ENCODE measurements at places on chromosomes 2 and 18. TPM values are rescaled to one million over a fixed set of nuclear protein-coding genes. Genes with fewer than 3 reads are reported as not detected.

- DNase-seq: no peak
These were observed 1268.6 kb downstream of the LRP1B start for GRCh38 chr2:140862181-140862580.

GRCh38 chr2:101655702-101656422 lies 41.6 kb upstream of the MAP4K4 start:
- peak; percentile 38 for DNase-seq

The APCDD1 gene
- total RNA-seq: 5.3 TPM

The LAMA1 gene
- 4.7 TPM for total RNA-seq

The FOXI3 gene
- total RNA-seq: not detected

The ERMN gene
- 0.04 TPM for total RNA-seq

The MOGAT1 gene
- not detected for total RNA-seq

Data from H4 (cell line).